T-helper 22 cell (primary cell): ENCODE measurements at places on chromosomes 3 and 15.
A peak's percentile ranks its signal among the peaks of the same experiment; 100 is the strongest.

DNA sequence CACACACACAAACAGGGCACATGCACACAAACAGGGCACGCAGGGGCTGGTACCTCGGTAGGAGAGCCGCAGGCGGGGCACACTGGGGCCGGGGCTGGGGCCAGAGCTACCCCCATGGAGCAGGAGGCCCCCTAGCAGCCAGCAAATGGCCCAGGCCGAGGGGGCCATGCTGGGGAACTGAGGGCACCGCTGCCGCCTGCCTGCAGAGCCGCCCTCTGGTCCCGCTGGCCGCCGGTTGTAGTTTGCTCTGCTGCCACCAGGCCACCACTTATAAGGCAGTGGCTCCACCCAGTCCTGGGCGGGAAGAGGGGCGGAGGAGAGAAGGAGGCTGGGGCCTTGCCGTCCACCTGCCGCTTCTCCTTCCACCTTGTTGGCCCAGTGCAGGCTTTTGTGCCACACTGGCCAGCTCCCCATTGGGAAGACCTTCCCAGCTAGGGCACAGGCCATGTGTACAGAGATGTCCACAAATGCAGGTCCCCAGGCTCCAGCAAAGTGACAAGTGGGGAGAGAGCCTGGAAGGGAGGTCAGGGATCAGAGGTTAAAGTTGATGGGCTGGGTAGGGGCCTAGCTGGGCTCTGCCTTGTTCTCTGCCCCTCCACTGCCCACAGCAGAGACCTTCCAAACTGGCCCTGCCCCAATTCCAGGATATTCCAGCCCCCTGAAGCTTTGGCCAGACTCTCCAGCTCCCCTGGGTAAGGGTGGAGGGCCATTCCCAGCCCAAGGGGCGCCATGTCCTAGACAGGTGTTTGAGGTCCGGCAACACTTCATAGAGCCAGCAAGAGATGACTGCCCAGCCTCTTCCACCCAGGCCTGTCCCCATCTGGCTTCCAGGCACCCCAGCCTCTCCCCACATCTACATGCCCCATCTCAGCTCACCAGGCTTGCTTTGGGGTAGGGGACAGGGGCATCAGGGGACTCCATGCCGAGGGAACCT is at the start of gene SEMA3G:
TSS of gene SEMA3G (minus strand) at position 244 of the 934 bp plus-strand sequence. CDS start at position 168, 76 bp downstream.
- peak; percentile 63 for DNase-seq

- no peak for DNase-seq
These were observed 107.4 kb upstream of the GRM7 start for GRCh38 chr3:6753536-6753935.

DNA sequence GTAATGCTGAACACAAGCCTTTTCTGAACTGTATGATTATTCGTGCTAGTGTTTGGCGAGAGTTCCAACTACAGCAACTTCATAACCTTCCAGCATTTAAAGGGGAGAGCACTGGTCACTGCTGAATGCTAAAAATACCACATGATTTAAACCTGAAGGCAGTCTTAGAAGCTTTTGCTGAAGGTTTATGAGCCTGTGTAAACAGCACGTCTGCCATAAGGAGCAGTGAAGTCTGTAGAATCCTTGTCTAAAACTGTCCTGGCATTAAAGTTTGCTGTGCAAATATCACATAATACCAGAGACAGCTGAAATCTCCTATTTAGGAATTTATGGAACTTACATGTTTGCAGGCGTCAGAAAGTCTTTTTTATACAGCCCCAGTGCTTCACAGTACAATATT is 5.9 kb downstream of the SATB1 start:
- no peak for DNase-seq

GRCh38 chr15:73596174-73596573 is 37.0 kb downstream of the NPTN start:
- no peak for DNase-seq

GRCh38 chr3:159856590-159857104 is 132.0 kb upstream of the IL12A start:
- no peak for DNase-seq

DNA sequence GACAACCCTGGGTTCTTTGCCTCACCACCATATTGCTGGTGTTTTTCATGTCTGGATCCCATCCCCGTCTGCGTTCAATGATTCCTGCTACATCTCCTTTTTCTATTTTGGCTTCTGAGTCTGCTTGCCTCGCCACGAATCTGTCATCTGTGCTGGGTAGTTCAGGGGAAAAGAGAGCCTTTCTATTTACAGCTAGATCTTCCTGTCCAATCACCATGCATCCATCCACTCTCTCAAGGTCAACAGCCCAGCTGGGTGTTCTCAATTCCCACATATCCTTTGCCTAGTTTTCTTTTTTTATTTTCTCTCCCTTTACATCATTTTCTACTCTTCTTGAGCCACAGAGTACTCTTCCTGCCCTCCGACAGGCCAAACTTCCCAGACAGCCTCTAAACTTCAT is 104.8 kb upstream of the RAD18 start:
- no peak for DNase-seq

DNA sequence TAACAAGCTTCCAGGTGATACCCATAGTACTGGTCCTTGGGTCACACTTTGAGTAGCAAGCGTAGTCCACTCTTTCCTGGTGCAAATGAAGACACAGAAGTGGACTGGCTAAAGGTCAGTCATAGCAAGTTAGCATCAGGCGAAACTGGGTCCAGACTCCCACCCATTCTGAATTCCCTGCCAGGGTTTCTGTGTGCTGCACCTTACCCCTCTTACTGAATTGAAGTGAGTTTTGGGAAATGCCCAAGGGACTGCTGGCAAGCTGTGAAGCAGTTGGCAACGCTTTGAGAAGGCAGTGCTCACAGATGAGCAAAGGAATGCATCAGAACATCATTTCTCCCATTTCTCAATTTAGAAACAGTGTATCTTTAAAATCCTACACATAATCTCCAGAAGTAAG is 1.8 kb upstream of the LSG1 start:
- no peak for DNase-seq

DNA sequence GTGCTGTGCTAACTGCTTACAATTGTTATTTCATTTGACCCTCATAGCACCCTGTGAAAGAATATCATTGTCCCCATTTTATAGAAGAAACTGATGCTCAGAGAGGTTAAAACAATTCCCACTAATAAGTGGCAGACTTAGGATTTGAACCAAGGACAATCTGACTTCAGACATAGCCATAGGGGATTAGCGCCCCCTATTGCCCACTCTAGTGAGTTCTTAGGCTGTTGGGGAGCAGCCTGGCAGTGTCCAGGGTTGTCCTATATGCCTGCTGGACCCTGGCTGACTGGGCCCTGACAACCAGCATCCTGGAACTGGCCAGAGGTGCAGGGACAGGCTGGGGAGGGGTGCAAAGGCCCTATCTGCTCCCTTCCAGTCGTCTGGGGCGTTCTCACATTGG is 15.4 kb downstream of the DPH3 start:
- no peak for DNase-seq

DNA sequence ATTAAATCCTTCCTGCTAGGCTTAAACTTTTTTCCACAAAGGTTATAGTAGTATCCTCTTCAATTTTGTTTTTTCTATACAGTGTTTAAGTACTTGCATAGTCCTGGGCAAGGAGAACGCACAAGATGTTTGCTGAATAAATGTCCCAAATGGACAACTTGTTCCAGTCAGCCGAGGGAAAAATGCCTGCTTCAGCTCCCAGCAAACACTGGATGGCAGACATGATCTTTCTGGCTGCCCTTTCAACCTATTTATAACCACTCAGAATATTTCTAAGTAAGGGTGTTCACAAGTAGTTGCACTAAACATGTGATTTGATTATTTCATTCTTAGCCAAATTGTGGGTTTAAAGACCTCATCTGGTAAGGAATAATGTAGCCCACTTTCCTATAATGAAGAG is 29.8 kb downstream of the GNB4 start:
- no peak for DNase-seq

- DNase-seq = no peak
These were observed 23.5 kb upstream of the JMJD7 start for GRCh38 chr15:41804361-41804760.

- DNase-seq = no peak
These were observed 41.4 kb downstream of the ULK4 start for GRCh38 chr3:41920406-41920965.

DNA sequence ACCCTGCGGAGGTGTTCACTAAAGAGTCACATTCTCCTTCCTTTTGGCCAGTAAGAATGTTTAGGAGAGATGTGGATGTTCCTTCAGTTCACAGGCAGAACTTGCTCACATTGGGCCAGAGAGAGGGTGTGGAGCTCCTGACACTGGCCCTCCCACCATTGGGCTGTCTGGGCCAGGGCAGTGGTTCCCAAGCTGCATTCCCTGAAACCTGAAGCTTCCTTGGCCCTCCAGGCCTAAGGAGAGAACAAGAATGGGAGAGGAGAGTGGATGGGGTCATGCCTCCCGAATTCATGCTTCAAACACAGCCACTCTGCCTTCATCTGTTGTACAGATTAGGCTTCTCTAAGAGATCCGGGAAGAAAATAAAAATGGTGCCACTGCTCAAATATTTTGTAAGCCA is 257.4 kb downstream of the RORA start:
- DNase-seq = no peak

- DNase-seq = no peak
These were observed 76.0 kb downstream of the FEM1B start for GRCh38 chr15:68353421-68354135.

DNA sequence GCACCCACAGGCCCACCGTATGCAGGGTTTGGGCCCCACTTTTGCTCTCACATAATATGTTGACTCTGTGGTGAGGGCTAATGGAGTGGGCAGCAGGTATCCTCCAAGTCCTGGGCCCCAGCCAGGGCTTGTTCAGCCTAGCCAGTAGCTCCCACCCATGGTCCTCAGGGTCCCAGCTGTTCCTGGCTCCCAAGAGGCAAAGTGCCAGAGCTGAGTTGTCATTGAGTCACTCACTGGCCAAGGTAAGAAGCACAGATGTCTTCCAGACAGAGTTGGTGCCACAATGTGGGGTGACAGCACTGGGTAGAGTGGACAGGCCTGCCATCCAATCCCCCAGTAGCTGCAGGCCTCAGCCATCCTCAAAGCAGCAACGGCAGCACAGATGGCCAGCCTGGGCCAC is 4.3 kb downstream of the SHF start:
- DNase-seq = no peak

- DNase-seq = no peak
These were observed 181.0 kb downstream of the THSD4 start for GRCh38 chr15:71296315-71296679.

DNA sequence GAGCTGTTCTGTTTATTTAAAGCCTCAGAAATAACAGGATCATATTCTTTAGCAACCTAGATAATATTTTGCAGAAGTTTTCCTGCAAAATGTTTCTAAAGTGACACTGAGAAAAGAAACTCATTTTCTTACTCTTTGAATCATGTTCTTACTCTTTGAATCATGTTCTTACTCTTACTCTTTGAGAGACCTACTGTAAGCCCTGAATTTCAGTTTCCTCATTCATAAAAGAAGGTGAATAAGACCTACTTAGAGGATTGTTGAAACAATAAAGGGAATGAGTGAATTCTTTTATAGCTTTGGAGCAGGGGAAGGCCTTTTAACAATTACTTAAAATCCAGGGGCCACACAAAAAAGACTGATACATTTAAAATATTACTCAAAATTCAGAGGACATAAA is 221.7 kb upstream of the CMC1 start:
- no peak for DNase-seq

- no peak for DNase-seq
These were observed 137.7 kb upstream of the TMEM108 start for GRCh38 chr3:132900481-132900880.

GRCh38 chr3:147838652-147839051 is 429.5 kb downstream of the ZIC1 start:
- no peak for DNase-seq

DNA sequence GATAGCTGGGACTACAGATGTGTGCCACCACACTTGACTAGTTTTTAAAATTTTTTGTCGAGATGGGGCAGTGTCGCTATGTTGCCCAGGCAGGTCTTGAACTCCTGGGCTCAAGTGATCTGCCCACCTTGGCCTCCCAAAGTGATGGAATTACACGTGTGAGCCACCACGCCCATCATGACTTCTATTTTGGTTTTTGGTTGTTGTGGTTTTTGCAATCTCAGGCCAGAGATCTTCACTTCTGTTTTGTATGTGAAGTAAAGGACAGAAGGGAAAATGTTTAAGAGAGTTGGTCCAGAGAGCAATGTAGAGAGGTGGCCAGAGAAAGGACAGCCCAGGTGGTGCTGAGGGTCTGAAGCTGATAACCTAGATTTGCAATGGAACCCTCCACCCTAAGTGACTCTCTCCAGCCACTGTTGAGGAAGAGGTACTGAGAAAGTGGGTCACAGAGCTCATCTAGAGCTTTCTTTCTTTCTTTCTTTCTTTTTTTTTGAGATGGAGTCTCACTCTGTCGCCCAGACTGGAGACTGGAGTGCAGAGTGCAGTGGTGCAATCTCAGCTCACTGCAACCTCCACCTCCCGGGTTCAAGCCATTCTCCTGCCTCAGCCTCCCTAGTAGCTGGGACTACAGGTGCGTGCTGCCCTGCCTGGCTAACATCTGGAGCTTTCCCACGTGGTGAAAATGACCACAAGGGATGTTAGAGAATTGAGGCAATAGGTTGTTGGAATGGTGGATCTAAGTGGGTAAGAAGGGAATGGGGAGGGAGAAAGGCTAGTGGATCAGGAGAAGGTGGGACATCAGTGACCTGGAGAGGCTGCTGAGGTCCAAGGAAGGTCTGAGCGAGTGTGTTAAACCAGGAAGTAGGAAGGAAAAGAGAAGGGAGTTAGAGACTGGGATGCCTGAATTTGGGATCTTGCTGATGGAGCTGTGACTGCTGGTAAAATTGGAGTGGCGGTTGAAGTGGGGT is 22.4 kb upstream of the SEMA4B start:
- DNase-seq = no peak

DNA sequence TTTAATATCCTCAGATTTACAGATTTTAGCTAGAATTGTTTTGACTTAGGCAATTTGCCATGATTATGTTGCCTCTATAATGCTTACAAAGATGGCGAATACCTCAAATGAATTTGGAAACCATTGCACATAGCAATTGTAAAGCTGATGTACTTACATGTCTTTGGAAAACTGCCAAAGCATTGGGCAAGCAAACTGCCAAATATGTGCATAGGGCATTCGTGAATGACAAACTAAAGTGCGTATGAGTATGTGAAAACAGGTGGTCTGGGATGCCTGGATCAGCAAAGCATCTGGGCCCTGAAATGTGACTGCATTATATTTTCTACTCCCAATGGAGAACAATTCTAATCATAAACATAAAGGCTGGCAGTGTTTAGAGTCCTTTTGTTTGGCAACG is 445.3 kb upstream of the ROBO1 start:
- DNase-seq = no peak

DNA sequence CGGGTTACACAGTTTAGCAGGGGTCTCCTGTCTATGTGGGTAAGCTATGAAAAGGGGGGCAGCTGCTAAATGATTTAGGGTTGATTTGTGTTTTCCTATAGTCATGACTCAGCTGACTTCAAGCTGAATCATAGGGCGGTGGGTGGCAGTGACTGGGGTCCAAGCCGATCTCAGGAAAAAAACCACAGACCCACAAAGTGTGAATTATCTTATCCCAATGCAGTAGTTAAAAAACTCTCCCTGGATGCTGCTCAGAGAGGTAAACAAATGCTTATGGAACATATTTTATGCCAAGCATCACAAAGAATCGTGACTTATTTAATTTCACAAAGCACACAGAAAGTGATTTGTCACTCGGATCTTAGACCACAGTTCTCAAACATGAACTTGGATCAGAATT is 18.4 kb upstream of the TOPAZ1 start:
- DNase-seq = no peak
